Small intestine (tissue), 16 donors: ENCODE measurements at places on chromosomes 6 and 20.
A peak's percentile ranks its signal among the peaks of the same experiment; 100 is the strongest.

DNA sequence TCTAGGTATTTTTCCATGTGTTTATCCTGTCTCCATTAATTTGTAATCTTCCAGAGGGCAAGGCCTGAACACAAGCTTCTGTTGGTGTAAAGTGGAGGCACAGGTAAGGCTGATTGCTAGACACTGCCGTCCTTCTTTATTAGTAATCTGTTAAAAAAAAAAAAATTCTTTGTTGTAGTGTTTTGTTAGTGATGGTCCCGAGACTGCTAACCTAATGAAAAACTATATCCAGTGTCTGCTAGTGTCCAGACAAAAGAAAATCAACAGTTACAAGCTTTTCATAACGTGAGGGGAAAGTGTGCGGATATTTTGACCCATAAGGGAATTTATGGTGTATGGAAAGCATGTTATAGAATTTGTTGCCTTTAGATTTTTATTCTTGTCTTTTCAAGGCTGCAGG is 4.2 kb upstream of the HIVEP1 start:
- peak; percentile 9 for DNase-seq

GRCh38 chr6:143183666-143184065 is 123.0 kb downstream of the AIG1 start:
- no peak for DNase-seq

DNA sequence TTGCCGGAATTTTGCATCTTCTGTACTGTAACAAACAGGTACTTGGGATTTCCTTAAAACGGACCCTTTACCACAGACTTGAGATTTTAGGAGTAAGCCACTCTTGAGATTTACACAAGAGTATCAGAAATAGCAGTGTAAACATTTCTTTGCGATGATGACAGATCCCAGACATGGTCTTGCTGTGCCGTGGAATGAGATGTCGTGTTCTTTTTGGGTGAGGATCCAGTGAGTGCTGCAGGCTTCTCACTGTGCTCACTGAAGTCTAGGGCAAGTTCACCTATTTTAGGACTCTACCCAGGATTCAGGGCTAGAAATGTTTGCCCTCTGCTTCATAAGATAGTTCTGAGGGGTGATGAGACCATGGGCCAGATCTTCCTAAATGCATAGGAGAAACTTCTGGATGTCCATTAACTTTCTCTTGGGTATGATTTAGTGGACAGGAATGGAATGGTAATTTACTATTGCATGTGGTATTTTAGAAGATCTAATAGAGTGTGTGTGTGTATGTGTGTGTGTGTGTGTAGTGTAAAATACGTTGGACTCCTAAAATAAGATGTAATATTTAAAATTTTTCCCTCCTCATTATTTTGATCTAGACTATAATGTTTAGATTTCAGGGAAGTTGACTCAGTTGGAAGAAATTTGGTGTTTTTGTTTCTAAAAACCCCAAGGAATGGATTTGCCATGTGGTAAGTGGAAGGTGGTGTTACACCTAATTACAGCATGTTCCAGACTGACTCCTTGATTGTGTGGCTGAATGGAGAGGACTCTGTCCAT is 8.5 kb downstream of the LRRC1 start:
- DNase-seq, result no peak

DNA sequence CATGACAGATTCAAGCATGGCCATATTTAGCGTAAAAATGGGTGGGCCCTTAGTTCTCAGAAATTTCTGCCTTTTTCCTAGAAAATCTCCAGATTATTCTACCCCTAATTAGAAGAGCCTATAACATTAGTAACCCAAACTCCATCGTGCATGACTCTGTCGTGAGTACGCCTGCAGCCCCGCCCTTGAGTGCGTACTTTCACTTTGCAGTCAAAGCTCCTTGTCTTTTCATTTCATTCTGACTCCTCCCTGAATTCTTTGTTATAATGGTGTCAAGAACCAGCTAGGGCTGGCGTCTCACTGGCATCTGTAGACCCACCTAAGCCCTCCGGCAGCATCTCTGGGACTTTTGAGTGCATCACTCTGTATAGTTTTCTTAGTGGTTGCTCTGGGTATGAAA is 61.7 kb upstream of the NOX3 start:
- peak; percentile 47 for DNase-seq

DNA sequence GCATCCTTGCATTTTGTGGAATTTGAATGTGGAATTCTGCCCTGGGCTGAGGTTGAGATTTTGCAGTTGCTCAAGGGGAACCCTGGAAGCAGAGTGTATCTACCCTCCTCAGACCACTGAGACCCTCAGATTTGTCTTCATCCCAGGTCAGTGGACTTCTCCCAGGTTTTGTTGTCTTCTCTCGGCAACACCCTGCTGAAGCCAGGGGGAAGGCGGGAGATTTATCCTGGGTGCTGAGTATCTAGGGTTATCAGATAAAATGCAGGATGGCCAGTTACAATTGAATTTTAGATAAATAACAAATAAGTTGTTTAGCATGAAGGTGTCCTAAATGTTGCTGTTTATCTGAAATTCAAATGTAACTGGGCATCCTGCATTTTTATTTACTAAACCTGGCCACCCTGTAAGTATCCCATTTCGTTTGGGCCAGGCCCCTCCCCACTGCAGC is 43.0 kb downstream of the FGD2 start:
- no peak for DNase-seq

- no peak for DNase-seq
Observed at GRCh38 chr20:57397693-57398108, 6.5 kb downstream of the RBM38 start.

- DNase-seq, result peak; percentile 36
Observed at GRCh38 chr6:27505209-27506027, 32.5 kb upstream of the ZNF184 start.

DNA sequence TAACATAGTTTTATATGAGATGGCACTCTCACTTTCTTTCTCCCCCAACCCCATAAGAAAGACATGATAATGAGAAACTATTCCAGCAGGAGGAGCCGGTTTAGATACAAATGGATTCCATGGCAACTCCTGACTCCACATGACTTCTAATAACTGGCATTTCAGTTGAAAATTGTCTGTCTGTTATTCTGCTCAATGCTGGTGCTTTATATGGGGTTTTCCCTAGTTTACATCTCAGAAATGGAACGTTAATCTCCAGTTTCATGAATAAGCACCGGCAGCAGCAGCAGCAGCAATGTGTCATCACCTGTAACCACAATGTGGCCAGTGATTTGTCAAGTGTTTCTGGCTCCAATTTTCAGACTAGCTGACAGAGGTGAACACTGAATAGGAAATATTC is 8.0 kb upstream of the SIM1 start:
- DNase-seq, result no peak

DNA sequence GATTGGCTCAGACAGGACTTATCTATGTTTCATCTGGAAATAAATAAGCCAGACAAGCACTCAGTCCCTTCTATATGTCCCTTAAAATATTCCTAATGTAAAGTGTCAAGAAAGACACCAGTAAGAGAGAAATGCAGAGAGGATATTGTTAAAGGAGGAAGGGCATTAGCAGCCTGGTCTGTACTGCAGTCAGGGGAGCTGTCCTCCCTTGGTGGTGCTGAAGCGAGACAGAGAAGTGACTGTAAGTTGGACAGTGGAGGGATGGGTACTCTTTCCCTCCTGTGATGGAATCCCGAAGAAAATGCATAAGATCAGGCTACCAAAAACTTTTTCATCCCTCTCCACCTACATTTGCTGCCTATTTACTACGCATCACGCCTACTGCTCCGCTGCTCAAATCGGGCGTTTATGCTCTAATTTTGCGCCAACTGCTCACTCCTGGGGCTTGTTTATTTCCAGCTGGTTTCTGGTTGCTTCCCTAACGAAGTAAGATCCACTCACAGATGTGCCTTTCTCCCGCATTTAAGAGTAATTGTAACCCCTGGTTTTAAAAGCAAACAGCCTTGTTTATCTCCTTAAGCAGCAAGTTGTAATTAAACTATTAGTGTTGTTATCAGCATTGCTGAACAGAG is 35.2 kb downstream of the PHACTR1 start:
- DNase-seq, result peak; percentile 33

DNA sequence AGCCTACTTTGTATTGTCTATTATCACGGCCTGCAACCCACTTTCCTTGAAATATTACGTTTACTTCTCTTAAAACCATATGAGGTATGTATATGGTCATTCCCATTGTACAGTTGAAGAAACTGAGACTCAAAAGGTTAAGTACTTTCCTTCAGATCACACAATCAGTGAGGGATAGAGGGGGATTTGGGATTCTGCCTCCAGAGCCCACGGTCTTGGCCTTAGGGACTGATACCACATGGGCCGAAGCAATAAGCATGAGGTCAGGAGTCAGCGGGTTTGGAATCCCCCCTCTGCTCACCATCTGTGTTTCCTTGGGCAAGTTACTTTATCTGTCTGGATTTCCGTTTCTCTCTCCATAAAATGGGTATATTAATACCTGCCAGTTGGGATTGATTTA is 19.4 kb upstream of the EPB41L1 start:
- DNase-seq, result no peak

DNA sequence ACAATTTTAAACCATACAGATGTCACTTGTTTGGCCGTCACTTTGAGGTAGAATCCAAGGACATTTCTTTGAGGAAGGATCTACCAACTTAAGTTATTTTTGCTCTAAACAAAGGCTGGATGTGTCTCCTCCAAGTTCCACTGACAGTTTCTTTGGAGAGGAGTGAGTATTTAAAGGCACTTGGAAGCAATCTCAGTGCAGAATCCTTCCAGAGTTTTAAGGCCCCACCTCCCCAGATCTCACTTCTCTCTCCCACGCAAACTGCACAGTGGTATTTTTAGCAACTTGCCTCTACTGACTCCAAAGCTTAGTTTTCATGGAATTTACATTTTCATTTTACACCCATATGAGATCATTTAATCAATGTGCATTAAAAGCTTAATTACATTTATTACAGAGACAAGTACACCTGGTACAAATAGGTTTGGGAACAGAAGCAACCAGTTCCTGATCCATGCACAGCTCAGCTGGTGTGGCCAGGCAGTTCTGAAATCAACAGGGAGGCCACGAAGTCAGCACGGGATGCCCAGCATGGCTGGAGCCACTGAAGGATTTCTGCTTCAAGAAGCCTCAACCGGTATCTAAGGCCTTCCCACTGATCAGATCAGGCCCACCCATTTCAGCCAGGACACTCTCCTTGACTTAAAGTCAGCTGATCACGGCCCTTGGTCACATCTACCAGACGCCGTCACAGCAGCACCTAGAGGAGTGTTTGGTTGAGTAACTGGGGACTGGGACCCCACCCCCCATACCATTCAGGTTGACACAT is 109.8 kb downstream of the SYCP2 start:
- no peak for DNase-seq

DNA sequence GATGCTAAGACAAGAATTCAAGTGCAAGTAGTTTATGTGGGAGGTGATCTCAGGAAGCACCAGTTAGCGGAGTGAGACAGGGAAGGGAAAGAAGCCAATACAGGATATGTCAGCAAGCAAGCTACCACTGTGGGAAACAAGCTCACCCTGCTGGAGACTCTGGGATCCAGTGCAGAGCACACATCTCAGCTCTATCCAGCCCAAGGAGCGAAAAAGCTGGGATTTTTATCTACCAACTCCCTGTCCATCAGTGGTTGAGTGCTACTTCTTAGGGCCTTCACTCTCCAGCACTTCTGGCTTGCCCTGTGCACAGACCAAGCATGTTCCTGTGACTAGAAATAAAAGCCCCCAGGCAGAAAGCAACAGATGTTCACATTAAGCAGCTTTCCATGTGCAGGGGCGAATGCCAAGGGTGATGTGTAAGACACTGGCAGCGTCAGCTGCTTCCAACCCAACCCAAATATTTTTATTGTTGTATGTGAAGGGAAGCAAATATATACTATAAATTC is 10.8 kb upstream of the RNF24 start:
- no peak for DNase-seq

DNA sequence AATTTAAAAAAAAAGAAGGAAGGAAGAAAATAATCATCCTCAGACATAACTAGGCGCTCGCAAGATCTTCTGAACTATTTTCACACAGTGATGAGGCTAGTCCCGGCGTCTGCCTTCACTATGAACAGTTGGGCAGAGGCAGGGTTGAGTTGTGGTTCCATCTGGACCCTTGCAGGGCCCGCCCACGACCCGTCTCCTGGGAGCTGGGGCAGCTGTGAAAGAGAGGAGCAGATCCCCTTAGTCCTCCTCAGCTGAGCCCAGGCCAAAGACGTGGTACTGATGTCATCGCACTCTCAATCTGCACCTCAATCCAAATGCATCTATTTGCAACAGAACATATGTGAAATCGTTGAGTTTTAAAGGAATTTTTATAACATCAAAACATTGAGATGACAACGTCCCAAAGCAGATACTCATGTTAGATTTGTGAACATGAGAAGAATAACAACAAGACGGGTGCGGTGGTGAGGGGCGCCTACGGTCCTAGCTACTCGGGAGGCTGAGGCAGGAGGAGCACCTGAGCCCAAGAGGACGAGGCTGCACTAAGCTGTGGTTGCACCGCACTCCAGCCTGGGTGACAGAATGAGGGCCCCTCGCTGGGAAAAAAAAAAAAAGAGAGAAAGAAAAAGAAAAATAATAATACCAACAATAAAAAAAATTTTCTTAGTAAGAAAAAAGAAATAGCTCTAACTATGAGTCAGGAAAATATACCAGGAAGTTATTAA is 15.3 kb downstream of the TCFL5 start:
- DNase-seq, result no peak
